A549 (cell line): ENCODE measurements at places on chromosomes 1 and 21.

GRCh38 chr1:51301844-51302162 lies 28.6 kb downstream of the TTC39A start:
- DNase-seq, result no peak

- no peak for DNase-seq
These were observed 3.0 kb downstream of the NTRK1 start for GRCh38 chr1:156863631-156864030.

GRCh38 chr1:43731867-43732531 lies 24.7 kb downstream of the ST3GAL3 start:
- DNase-seq, result no peak

DNA sequence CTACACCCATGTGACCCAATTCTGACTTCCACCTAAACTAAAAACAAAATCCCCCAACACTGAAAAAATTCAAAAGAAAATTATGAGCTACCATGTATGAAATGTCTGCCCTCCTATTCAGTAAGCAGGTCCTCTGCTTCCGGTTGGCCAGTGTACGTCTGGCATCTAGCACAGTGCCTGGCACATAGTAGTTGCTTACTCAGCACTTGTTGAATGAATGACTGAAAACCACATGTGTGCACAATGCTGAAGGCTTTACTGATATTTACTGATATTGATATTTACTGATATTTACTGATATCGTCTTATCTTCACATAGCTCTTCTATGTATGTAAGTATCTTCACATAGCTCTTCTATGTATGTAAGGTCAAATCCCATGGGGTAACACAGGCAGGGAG lies 642.2 kb downstream of the SMYD3 start:
- no peak for DNase-seq

GRCh38 chr1:197093226-197093885 lies 26.3 kb upstream of the F13B start:
- no peak for DNase-seq

DNA sequence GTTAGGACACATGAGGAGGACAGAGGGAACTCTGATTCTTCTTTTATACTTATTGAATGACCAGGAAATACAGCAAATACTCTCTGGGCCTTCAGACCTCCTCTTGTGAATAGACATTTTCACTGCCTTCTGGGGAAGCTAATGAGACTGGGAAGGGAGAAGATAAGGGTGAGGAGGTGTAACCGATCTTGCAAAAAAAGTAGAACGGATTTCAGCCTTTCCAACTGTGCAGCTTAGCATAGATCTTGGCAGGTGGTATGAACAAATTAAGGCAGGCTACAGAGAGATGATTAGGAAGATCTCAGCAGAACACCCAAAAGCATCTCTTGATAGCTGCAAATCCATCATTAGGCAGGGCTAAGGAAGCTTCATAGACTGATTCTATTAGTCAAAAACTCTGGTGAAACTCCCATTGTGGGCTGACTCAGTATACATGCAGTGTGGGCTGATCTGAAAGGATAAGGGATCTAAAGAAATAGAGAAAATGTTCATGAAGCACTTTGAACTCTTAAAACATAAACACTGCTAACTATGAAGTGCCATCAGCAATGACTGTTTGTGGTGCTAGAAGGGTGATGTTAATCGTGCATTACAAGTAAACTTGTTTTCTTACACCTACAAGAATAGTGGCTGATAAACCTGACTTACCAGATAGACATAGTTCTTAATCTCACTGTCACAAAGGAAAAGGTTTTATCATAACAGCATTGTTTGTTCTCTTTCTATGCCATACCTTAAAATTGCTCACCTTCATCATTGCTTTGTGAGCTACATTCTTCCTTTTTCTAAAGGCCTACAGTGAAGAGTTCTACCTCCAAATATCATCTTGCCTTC lies 85.5 kb upstream of the PALMD start:
- DNase-seq, result no peak

- DNase-seq, result no peak
These were observed 22.0 kb downstream of the NSL1 start for GRCh38 chr1:212769459-212770167.

- peak; percentile 20 for DNase-seq
These were observed 213.1 kb downstream of the HHAT start for GRCh38 chr1:210541680-210542358.

- DNase-seq, result no peak
These were observed 90.0 kb downstream of the GLUL start for GRCh38 chr1:182301467-182302198.

- DNase-seq, result no peak
These were observed 3.9 kb downstream of the ARHGEF2 start for GRCh38 chr1:155974208-155975115.

GRCh38 chr1:244063498-244063897 lies 12.4 kb downstream of the ZBTB18 start:
- no peak for DNase-seq

GRCh38 chr21:43343095-43343991 lies 83.6 kb downstream of the SIK1 start:
- peak; percentile 46 for DNase-seq

GRCh38 chr1:185674201-185674600 lies 60.0 kb upstream of the HMCN1 start:
- DNase-seq, result no peak

DNA sequence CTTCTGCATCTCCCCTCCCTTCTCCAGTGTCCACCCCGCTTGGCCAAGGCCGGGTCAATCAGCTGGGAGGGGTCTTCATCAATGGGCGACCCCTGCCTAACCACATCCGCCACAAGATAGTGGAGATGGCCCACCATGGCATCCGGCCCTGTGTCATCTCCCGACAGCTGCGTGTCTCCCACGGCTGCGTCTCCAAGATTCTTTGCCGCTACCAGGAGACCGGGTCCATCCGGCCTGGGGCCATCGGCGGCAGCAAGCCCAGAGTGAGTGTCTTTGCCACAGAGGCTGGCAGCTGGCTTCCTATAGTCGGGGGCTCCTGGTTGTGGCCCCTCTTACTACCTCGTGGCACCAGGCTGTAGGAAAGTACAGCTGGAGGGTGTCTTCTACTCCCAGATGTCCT lies 3.6 kb downstream of the PAX7 start:
- DNase-seq, result no peak

DNA sequence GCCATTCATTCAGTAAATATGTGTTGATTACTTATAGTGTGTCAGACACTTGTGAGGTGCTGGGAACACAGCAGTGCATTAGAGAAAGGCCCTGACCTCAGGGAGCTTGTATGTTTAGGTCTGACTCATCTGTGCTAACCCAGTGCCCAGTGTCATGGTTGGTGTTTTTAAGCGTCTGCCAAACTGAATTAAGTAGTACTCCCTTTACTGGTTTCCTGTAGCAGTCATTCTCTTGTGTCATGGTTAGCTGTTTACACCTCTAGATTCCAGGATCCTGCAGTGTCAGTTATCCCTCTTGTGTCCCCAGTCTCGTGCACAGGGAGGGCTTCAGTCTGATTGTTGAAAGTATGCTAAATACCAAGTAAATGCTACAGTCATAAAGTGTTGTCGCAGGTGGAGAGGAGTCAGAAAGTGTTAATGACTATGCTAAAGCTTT lies 14.2 kb downstream of the UCK2 start:
- no peak for DNase-seq

DNA sequence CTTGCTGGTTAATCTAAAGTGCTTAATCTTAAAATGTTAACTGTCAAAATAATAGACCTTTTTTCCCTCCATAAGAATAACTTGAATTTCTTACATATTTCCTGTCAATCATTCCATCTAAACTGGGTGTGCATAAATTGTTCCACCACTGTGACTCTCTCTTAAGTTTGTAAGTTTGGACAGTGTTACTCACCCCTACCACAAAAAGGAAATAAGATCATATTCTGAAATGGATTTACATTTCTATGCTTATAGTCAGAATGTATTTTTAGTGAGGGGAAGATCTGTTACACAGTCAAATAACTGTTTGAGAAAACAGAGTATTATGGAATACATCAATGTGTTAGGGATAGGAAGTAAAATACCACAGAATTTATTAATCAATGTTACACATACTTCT lies 109.6 kb upstream of the DPYD start:
- DNase-seq, result peak; percentile 66

DNA sequence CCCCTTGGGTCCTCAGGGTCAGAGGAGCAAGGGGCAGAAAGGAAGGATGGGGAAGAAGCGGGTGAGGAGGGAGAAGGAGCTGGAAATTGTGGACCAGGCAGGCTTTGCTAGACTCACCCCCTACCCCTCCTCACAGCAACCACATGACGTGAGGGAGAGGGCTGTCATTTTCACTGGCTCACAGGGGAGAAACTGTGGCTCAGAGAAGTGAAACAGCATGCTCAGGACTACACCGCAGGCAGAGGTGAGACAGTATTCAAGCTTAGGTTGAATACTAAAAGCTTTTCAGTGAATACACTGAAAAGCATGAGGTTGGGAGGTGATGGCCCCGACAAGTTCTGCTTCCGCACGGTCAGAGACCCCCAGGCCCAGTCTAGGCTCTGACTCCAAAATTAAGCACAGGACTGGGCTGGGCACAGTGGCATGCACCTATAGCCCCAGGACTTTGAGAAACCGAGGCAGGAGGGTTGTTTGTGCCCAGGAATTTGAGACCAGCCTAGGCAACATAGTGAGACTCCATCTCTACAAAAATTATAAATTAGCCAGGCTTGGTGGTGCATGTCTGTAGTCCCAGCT lies 1.2 kb upstream of the CLEC20A start:
- DNase-seq, result no peak

DNA sequence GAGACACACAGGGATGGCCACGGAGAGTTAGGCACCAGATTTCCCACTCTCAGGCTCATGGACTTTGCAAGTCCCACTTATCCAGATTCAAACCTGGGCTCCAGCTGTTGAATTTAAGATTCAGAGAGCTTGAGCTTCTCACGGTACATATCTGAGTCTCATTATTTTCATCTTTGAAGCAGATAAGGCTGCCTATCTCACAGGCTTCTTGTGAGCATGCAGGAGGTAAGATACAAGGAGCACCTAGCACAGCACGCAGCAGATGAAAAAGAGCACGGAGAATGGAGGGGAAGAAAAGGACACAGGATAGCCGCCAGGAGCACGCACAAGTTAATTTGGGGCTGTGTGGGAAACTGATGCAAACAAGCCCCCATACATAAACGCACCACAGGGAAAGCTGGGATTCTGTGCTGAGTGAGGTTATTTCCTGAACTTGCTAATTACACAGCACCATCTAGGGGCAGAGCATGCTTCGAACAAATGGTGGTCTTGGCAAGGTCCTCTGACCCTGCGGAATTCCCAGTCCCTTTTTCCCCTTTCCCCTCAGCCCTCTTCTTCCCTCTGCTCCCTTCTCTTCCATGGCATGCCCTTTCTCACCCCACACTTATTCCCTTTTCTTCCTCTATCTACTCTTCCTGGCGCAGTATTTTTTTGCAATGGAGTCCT lies 134.7 kb upstream of the VANGL1 start:
- peak; percentile 28 for DNase-seq

GRCh38 chr1:31580513-31580870 lies 4.2 kb downstream of the TINAGL1 start:
- no peak for DNase-seq

DNA sequence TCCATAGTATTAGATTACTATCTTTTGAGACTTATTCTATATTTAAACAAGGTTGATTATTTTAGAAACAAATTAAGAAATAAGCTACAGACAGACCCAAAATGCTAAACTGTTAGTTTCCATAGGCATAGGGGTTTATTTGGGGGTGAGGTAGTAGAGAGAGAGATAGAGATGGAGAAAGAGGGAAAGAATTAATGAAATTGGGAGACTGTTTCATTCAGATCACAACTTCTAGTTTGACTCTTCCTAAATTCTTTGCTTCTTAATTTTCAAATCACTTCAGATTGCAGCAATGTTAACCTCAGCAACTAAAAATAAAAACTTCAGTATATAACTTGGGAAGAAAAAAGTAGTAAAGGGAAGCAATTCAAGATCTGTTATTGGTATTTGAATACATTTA lies 3.4 kb downstream of the JUN start:
- no peak for DNase-seq

GRCh38 chr1:159214149-159214760 lies 9.6 kb downstream of the ACKR1 start:
- peak; percentile 40 for DNase-seq

- DNase-seq, result no peak
These were observed 89.6 kb downstream of the CCDC185 start for GRCh38 chr1:223482766-223483165.

DNA sequence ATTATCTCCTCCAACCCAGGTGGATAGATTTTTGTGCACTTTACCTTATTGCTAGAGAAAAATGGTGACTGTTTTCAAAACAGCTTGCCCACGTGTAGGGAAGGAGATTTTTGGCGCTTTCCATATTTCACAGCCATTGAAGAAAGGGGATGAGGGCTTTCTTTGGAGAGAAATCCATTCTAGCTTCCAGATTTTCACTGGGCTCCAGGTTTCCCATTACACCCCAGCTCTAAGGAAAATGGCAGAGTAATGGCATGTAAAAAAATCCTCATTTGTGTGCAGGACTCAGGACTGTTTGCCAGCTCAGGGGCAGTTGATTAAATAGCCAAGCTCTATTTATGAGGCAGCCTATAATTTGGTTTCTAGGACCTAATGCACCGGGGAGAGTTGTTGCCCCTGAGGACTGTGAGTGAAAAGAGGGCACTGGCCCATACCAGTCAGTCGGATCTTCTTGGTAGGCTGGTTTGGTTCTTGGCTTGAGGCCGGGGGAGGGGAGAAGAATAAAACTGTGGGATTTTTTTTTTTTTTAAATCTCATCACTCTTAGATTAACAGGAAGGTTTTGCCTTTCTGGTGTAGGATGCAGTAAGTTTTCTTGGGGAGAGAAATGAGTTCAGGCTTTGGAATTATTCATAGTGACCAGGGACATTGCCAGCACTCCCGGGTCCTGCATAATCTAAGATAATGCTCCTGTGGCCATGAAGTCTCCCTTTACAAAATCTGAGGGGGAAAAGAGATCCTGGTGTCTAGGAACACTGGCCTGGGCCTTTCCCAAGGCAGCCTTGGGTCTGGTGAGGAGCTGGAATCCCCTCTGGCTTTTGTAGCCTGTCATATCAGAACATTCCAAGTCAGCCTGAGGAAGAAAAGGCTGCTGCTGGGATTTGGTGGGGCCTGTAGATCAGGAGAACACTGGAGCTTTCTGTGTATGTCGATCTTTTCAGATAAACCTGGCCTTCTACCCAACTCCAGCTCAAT lies 1.9 kb upstream of the ARID1A start:
- no peak for DNase-seq

DNA sequence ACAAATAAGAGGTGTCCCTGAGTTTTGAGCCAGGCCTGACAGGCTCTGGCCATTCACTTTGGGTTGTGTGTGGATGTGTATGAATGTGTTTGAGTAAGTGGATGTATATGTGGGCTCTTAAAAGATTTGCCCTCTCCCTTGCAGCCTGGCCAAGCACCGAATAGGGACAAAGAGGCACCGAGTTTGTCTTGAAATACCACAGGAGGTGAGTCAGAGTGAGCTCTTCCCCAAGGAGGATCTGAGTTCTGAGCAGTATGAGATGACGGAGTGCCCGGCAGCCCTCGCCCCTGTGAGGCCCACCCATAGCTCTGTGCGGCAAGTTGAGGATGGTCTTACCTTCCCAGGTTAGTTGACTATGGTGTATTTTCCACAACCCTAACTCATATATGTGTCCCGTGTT lies 19.0 kb downstream of the KDM4A start:
- DNase-seq, result no peak

- DNase-seq, result no peak
These were observed 28.6 kb upstream of the LRRC3 start for GRCh38 chr21:44426663-44427191.

GRCh38 chr21:31865429-31865970 lies 7.3 kb upstream of the HUNK start:
- no peak for DNase-seq
